ENCODE measurements at places on chromosomes 2 and 18. TPM values are rescaled to one million over a fixed set of nuclear protein-coding genes. Genes with fewer than 3 reads are reported as not detected.

DNA sequence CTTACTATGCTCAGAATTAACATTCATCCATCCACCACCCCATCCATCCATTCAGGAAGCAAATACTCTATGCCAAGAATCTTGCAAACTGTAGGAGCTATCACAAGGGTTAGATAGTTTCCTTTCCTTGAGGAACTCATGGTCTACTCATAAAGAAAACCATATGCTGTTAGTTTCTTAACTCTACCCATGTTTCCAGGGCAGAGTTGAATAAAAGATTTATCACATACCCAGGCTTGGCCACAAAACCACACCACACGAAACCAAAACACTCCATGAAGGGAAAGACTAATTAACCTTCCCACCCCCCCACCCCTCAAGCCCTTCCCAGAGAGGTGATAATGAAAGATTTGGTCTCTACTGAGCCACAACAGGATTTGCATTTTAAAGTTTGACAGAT is 23.7 kb upstream of the MSGN1 start:
- DNase-seq, result no peak

C1GALT1C1L gene
- not detected for total RNA-seq

GRCh38 chr2:194559964-194560363 is 1097.1 kb upstream of the SLC39A10 start:
- no peak for DNase-seq

GRCh38 chr2:23761638-23762037 is 165.3 kb downstream of the ATAD2B start:
- no peak for DNase-seq

ADCYAP1 gene
- total RNA-seq, result not detected

DNA sequence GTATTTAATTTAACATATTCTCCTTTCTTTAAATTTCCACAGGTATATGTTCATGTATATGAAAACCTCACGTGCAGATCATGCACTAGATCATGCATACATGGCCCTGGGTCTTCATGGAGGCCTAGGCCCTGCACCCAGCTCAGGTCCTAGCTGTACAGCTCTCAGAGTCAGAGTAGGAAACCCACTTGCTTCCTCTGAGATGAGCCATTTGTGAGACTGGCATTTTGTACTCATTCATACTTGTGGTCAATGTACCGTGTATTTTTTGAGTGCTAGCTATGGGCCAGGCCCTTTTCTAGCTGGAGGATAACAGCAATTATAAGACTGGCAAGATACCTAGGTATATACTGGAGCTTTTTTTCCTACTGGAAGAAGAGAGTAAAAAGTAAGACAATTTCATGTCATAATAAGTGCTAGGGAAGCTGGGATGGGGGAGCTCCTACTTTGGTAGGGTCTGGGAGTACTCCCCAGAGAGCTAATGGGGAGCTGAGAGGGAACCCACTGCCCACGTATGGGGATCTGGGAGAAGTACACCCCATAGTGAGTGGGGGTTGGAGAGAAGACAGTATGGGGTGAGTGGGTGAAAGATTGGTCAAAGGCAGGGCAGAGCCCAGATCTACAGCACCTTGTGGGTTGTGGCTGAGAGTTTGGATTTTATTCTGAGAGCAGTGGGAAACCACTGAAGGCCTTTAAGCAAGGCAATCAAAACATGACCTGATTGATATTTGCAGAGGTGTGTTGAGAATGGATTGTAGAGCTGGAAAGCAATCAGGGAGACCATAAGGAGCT is 72.0 kb downstream of the POLE4 start:
- no peak for DNase-seq

NAT8 gene
- total RNA-seq, result not detected

DNA sequence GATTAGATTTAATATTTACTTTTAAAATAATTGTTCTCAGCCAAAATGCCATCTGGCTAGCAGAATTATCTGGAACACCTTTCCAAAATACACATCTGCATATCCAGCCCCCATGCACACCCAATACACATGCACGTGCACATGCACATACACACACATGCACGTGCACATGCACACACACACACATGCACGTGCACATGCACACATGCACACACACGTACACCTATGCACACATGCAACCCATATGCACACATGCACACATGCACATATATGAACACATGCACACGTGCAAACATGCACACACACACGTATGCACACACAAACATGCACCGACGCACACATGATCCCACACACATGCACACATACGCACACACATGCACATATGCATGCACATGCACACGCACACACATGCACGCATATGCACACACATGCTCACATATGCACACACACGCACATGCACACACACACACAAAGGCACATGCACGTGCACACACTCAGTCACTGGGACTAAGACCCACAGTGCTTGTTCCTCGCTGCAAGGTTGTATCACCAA is 53.5 kb downstream of the COPS8 start:
- DNase-seq, result no peak

SLC9A4 gene
- total RNA-seq, result 0.07 TPM

DNA sequence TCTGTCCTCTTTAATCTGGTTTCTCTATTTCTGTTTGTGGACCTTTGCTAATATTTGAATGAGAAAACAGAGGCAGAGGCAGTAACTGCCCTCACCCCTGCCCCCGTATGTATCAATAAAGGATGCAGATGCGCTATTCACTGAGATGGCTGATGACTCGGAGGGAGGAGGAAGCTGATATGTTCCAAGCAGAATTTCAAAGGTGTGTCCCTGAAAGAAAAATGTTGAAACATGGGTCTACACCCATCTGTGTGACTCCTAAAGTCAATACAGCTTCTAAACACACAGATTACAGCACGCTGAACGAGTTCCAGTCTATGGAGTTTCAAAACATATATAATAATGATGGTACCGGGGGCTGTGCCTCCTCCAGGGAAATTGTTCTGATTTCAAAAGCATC is 38.8 kb downstream of the EPHA4 start:
- no peak for DNase-seq

GTF2A1L gene
- not detected for total RNA-seq

- no peak for DNase-seq
Measured at GRCh38 chr18:76126327-76126726, 368.7 kb downstream of the ZNF516 start.

DNA sequence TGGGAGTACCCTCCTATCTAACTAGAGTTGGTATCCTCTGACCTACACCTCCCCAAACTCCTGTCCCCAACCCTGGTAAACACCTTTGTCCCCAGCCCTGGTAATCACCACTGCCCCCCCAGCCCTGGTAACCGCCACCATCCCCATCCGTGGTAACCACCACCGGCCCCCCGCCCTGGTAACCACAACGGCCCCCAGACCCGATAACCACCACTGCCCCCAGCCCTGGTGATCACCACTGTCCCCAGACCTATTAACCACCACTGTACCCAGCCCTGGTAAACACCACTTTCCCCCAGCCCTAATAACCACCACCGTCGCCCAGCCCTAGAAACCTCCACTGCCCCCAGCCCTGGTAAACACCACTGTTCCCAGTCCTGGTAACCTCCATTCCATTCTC is 820.2 kb upstream of the SALL3 start:
- DNase-seq, result no peak

GRCh38 chr18:2979871-2980790 is 32.8 kb downstream of the LPIN2 start:
- DNase-seq, result peak; percentile 71

GRCh38 chr2:156399224-156399949 is 36.8 kb upstream of the GPD2 start:
- no peak for DNase-seq

L3MBTL4 gene
- total RNA-seq, result 11.9 TPM

DNA sequence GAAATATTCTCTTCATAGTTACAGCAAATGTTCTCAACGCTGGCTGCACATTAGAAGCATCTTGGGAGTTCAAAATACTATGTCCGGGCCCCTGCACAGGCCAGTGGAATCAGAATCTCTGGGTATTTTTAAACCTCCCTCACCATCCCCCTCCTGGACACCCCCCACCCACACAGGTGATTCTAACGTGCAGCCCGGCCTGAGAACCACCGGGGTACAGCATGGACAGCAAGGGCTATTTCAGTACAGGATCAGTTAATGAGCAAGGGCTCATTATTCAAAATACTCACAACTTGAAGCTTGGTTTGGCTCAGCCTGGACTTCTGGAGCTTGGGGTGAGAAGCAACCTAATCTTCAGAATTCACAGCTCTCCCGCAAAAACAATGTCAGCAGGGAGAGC is 31.4 kb downstream of the INO80C start:
- no peak for DNase-seq

LYPD6B gene
- total RNA-seq, result 1.2 TPM

DNA sequence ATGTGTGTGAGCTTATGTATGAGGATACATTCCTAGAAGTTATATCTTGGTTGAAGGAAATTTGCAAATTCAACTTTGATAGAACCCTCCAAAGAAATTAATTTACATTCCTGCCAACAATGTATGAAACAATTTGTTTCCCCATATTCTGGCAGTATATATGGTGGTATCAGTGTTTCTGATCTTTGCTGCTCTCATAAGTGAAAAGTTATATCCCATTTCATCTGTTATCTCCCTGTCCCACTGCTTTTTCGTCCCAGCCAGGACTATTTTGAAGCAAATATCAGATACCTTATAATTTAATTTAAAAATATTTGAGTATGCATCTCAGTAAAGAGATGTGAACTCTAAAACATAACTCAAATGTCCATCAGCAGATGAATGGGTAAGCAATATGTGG is 7.1 kb downstream of the UBR3 start:
- no peak for DNase-seq

DNA sequence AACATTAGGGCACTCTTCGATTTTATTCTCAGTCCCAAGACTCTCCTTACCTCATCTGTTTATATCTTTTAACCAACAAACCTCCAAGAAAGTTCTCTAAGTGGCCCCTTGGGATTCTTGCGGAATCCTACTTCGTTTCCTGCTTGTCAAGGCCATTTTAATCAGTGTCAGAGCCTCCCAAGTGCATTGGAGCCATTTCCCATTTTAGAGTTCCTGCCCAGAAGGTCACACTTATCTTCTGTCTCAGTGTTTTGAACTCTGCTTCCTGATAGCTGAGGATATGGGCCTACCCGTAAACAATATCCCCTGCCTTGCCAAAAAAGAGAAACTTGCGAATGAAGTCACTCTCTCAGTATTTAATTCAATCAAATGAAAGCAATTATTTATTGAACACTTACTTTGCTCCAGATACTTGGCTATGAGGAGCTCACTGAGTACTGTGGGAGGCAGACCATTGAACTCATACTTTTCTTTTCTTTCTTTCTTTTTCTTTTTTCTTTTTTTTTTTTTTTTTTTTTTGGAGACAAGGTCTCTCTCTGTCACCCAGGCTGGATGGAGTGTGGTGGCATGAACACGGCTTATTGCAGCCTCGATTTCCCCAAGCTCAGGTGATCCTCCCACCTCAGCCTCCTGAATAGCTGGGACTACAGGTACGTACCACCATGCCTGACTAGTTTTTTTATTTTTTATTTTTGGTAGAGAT is 5.7 kb upstream of the NOSTRIN start:
- no peak for DNase-seq

DNA sequence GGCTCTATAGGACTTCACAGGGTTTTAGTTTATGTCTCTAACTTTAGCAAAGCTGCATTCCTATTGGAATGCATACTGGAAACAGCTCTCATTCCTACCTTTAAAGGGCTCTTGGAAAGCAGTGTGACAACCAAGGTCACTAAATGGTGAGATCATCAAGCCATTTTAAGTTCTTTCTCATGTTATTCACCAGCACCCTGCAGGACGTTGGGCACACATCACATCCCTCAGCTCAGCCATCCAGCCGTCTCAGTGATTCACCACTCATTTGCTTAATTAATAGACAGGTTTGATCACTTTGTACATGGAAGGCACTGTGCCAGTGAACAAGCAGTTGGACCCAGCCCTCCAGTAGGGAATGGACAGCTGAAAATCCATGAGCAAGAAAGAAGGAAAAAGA is 32.2 kb upstream of the RBM44 start:
- DNase-seq, result peak; percentile 13

SLC19A3 gene
- total RNA-seq, result not detected

DSC2 gene
- not detected for total RNA-seq

PARD3B gene
- not detected for total RNA-seq

GRCh38 chr2:103208916-103209315 is 447.1 kb downstream of the TMEM182 start:
- DNase-seq, result no peak

- no peak for DNase-seq
Measured at GRCh38 chr2:1238598-1239138, 174.6 kb upstream of the TPO start.

LOXHD1 gene
- total RNA-seq, result not detected

DNA sequence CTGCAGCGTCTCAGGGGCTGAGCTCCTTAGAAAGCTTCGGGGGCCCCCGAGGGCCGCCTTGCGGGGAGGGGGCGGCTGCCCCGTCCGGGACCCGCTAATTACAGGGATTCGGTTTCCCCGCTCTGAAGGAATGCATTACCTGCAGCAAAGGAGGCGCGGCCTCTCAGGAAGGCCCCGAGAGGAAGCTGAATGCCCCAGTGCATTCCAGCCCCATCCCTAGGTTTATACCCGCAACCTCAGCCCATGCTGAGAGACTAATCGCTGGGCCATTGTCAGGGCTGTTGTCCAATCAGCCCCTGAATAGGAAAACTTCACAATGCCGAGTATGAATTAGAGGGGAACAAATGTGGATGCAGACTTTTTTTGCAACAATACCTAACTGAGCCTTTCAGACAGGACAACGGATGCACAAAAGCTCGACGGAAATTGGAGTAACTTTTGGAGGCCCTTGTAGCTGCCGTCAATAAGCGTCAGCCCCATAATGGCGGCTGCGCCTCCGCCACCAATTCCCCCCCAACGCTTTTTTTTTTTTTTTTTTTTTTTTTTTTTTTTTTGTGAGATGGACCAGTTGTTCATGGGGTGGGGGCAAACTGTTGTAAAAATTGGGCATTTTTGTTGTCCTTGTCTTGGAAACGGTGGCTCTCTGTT is 138.6 kb upstream of the SIX3 start:
- peak; percentile 41 for DNase-seq

DNA sequence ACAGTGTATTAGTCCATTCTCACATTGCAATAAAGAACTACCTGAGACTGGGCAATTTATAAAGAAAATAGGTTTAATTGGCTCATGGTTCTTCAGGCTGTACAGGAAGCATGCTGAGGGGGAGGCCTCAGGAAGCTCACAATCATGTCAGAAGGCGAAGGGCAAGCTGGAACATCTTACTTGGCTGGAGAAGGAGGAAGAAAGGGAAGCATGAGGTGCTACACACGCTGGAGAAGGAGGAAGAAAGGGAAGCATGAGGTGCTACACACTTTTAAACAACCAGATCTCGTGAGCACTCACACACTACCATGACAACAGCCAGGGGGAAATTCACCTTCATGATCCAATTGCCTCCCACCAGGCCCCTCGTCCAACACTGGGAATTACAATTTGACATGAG is 95.3 kb upstream of the FAM110C start:
- no peak for DNase-seq

FBXO41 gene
- total RNA-seq, result 23.7 TPM

PRKAG3 gene
- total RNA-seq, result not detected

GRCh38 chr2:164023896-164024295 is 288.1 kb upstream of the FIGN start:
- DNase-seq, result no peak

CNDP1 gene
- 0.57 TPM for total RNA-seq

DNA sequence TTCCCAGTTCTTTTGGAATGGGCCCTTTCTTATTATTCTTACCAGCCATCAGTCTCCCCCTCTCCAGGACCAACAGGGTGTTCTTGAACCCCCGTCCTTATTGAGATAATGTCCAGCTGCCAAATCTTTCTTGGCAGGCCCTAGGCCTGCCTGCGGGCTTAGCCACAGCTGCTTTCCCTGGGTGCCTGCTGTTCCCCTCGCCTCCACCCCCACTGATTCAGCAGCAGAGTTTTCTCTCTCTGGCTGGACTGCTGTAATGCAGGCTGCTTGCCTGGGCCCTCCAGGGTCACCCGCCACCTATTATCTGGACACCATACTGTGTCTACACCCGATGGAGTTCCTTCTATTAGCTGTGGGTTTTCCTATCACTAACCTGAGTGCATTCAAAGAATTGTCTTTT is 395.4 kb upstream of the ATP5MC3 start:
- DNase-seq, result no peak
